NCI-H1048 (cell line): ENCODE measurements at places on chromosomes 2 and 18.

DNA sequence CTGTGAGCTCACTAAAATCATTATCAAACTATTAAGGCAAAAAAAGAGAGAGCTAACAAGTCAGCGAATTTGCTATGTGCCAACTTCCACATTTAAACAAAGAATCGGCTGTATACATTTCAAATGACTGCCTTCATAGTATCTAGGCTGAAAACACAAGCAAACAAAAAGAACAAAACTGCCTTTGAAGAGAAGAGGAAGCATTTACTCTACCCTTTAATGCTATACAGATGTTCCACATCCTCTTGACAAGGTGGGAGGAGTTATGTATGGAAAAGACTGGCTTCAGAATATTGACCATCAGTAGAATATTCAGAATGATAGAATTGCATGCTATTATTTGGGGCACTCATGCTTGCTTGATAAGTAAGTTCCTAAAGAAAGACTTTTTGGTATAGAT lies 741.7 kb downstream of the PLCL1 start:
- no peak for DNase-seq

DNA sequence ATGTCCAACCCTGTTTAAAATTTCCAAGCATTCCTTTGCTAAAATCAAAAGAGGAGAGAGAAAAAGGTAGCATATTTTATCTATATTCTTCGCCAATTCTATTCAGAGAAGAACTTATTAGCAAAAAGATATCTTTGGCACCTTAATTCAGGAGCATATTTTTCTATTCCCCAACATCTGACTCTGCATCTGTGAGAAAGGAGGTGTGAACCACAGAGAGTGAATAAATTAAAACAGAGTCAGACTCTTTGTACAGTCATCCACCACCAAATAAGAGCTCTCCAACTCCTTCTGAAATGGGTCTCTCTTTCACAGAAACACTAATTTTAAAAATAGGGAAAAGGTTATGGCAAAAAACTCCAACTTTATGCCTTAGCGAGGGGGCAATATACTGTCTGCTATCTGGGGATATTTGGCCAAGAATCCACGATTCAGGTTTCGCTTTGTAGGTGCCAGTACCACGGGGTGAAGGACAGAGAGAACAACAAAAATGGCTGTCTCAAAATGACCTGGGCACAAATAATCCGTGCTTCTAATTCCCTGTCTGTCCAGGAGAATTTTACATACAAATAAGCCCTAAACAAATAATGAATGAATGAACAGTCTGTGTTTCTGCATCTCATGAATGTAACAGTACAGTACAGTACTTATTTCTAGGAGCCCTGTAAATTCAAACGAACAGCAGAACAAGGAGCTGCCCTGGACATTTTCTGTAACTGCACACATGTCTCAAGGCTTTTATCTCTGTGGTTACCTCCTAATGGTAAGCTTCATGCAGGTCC lies 43.4 kb downstream of the EPB41L3 start:
- no peak for DNase-seq

DNA sequence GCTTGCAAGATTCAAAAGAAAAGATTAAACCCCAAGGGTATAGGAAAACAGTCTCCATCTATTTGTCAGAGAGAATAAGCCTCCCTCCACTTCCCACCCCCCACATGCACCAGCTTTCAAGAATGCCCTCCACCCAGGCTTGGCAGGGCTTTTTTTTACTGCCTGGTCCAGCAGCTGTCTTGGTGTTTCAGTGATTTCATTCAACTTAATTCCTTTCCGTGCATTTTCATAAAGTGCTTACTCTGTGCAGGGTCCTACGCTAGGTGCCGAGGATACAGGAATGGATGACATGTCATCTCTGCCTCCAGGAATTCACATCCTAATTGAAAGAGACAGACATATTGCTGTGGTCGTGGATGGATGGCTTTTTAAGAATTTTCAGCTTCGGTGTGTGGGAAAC lies 117.9 kb downstream of the LRATD1 start:
- DNase-seq: no peak

GRCh38 chr2:192535956-192536921 lies 341.5 kb upstream of the TMEFF2 start:
- no peak for DNase-seq

- no peak for DNase-seq
These were observed 6.8 kb downstream of the PKP4 start for GRCh38 chr2:158463496-158464095.

- no peak for DNase-seq
These were observed 213.9 kb downstream of the TFCP2L1 start for GRCh38 chr2:121071034-121071504.

GRCh38 chr2:164910101-164910899 lies 45.0 kb downstream of the SLC38A11 start:
- DNase-seq: no peak

DNA sequence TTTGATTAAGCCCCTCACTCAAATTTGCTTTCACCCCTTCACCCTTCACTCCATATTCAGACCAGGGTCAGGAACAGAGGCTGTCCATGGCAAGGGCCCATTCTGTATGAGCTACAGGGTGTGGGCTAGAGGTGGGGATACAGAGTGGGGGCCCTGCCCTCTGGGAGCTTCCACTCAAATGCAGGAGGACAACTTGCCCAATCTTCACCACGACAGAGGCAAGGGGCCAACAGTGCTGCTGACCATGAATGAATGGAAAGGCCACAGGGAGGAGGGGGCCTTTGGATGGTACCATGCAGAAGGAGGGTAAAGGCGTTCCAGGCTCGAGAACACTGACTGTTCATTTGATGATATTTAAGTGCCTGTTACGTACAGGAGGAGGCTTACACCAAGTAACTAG lies 22.8 kb downstream of the ADRA2B start:
- no peak for DNase-seq

GRCh38 chr2:6919901-6920742 lies 2.9 kb downstream of the RNF144A start:
- DNase-seq: no peak

- DNase-seq: no peak
These were observed 75.5 kb upstream of the ODC1 start for GRCh38 chr2:10523406-10524189.

- no peak for DNase-seq
These were observed 122.7 kb upstream of the GLI2 start for GRCh38 chr2:120612931-120613330.

DNA sequence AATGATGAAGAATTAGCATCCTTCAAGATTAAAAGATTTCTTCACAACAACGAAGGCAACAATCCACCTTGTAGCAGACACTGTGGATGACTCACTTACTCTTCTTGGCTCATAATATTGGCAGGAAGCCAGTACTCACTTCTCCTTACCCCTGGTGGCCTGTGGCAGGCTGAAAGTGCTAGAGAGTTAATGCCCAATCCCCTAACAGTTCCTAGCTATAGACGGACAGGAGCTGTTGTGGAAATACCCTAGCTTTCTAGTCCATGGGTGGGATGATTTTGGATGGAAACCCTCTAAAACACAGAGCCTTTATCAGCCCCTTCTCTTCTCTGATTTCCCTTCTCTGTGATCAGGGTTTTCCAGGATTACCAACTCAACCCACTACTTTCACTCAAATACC lies 128.6 kb upstream of the NYAP2 start:
- DNase-seq: no peak

GRCh38 chr18:74682141-74682990 lies 84.7 kb downstream of the ZNF407 start:
- DNase-seq: no peak

DNA sequence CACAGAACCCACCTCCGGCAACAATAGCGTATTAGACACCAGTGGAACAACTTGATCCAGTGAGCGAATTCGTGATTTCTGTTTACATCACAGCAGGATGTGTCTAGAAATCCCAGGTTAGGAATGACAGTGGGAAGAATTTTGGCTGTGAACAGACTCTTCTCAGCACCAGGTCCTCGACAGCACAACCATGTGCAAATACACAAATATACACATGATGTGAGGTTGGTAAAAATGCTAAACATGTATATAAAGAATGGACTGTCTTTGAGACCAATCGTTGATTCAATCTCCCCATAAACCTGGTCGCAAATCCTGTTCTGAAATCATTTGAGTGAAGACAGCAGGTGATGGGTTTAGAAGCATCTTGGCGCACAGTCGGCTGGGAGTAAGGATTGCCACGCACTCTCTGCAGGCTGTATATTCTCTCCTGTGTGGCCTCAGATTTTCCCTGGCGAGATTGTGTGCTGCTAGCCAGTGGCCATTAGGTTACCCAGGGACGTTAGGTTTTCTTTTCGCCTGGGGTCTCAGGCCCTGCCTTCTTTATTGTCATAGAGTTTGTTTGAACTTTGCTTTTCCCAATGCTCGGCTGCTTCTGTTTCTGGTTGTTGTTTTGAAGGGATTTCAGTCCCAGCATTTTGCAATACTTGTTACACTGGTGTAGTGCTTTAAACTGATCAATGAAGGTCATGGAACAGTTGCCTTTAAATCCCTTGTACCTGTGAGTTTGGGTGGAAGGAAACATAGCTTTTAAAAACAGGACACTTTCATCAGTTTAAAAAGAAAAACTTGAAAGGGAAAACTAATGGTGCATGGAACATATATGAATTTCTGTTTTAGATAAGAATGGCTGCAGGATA lies 147.3 kb downstream of the ALPK2 start:
- no peak for DNase-seq

DNA sequence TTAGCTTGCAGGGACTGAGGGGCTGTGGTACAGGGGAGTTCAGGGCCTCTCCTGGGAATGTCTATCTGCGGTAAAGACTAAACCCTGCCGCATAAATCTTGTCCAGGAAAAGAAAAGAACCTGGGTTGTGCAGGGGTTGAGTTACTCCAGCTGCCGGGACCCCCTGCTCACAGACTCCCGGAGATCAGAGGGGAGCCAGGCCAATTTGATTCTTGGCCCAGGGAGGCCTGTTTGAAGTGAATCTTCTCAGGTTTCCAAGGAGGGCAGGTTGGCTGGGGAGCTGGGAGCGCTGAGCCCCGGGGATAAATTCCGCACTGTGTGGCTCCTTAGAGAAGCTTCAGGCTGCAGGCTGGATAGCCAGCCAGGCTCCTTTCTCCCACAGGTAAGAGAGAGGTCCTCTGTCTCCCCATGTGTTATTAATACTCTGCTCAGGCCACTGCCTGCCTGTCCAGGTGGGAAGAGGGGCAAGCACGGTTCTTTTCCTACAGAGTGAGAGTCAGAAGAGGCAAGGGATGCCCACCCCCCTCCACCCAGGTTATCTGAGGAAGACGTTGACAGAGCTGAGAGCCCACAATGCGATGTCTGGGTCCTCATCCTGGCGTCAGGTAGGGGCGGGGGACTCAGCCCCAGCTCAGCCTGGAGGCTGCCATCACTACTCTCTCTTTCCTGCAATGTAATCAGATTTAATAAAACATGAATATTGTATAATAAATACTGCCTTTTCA lies 82.7 kb downstream of the LONRF2 start:
- DNase-seq: no peak

DNA sequence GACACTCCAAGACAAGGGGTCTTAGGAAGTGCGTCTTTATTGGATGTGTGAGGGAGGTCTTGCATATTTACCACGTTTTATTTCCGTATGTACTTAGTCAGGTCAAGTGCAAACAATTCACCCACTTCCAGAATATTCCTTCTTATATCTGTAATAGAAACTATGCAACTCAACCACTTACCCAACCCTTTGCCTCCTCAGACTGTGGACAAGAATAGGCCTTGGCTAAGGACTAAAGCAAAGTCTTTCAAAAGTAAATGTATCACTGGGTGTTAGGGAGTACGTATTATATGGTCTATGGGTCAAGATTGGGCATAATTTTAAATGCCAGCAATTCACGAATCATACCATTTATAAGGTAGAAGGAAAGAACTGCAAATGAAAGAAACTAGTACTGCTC lies 484.8 kb downstream of the MBD2 start:
- no peak for DNase-seq

DNA sequence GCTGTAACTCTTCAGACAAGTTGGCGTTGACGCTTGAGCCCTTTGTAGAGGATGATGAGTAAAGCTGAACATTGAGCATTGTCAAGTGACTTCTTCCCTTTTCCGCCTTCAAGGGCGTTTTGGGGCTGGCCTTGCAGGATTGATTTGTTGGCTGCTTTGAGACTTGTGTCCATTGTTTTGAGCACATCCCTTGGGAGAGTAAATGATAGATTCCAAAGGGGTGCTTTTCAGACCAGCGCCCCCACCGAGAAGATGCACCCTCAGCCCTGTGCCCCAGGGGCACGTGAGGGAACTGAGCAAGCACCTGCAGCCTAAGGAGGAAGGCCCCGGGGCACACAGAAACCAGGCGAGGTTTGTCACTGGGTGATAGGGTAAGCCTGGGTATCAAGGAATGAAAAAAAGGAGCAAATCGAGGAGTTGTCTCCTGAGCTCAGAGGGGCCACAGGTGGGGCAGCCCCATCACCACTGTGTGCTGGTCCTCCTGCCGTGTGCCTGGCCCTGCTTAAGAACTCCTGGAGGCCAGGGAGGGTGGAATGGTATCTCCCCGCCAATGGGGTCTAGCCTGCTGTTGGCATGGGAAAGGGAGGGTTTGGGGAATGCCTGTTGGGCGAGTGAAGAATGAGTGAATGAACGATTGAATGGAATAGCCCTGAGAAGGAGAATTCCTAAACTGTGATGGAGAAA lies 64.0 kb downstream of the RAB31 start:
- no peak for DNase-seq

DNA sequence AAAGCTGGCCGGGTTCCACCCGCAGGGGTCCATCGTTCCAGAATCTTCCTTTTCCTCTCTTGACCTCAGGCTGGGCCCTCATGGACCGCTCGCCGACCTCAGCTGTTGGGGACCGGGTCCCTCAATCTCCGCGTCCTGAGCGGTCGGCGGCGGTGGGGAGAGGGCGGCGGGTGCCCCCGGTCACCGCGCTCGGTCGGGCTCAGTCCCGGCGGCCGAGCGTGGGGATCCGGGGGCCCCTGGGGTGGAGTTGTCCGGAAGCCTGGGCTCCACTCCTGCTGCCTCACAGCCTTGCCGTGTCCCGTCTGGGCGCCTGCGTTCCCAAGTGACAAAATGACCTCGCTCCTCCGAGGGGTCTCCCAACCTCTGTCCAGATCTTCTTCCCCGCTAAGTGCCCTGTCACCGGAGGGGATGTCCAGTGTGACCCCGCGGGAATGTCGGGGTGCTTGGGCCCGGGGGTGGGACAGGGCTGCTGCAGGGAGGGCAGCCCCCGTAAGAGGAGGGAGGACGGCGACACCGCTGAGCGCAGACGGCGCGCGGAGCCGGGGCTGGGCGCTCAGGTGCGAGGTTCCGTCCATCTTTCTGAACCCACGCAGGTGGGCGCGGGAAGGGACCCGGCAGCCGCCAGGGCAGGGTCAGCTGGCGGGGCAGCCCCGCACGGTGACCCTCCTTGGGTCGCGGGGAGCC lies 16.0 kb upstream of the E2F6 start:
- no peak for DNase-seq
